ENCODE measurements at places on chromosomes 7 and 10.

GRCh38 chr7:25557379-25557917 lies 329.2 kb upstream of the NPVF start:
- DNase-seq: no peak

- DNase-seq: no peak
These were observed 29.6 kb upstream of the VSIR start for GRCh38 chr10:71802715-71803488.

DNA sequence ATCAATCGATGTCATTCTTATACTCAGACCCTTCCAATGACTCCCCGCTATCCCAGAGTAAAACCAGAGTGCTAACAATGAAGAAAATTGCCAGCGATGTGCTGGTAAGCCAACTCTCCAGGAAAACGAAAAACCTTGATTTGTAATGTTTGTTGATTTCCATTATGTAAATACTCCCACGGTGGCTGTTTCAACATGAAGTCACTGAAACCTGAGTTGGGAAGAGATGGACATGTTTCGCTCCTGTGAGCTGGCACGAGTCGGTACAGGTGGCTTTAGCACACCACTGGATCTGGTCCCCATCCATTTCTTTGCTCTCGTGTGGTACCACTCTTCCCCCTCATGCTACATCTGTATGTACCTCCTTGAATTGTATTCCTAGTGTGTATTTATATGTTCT lies 52.9 kb downstream of the AP3M1 start:
- no peak for DNase-seq

DNA sequence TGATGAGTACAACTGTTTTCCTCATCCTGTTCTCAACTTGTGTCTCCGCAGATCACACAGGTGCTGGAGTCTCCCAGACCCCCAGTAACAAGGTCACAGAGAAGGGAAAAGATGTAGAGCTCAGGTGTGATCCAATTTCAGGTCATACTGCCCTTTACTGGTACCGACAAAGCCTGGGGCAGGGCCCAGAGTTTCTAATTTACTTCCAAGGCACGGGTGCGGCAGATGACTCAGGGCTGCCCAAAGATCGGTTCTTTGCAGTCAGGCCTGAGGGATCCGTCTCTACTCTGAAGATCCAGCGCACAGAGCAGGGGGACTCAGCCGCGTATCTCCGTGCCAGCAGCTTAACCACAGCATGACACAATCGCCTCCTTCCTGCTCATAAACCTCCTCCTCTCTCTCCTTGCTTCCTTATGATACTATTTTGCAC lies 126.7 kb upstream of the PRSS58 start:
- peak; percentile 63 for DNase-seq

DNA sequence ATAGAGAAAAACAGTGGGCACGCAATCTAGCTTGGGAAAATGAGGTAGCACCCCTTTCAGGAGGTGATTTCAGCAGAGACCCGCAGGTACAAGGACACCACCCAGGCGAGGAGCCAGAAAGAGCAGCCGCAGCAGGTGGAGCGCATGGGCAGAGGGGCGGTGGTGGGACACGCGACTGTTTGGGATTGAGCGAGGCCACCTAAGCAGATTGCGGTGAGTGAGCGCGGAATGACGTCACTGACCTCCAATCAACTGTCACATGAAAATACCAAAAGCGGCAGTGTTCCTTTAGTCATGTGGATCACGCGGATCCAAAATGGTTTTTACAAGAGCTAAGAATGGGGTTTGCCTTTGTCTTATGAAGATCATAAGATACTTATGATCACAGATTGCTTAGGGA lies 40.2 kb upstream of the SLC26A3 start:
- no peak for DNase-seq

DNA sequence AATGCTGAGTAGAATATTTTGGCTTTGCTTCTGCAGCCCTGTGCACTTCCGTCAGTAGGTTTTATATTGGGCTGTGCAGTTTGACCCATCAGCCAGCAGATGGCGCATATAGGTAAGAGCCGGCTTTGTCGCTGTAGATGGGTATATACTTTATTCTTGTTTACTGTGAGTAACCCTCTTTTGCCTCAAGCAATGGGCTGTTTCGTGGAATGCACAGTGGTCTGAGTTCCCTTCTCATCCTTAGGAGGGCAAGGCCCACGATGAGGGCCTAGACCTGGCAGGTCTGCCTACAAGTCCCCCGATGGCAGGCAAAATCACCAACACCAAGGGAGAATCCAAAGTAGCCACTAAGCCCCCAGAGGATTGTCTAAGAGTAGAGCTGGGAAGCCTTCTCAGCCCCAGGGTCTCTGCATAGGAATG lies 1002.9 kb upstream of the KCND2 start:
- peak; percentile 1 for DNase-seq

DNA sequence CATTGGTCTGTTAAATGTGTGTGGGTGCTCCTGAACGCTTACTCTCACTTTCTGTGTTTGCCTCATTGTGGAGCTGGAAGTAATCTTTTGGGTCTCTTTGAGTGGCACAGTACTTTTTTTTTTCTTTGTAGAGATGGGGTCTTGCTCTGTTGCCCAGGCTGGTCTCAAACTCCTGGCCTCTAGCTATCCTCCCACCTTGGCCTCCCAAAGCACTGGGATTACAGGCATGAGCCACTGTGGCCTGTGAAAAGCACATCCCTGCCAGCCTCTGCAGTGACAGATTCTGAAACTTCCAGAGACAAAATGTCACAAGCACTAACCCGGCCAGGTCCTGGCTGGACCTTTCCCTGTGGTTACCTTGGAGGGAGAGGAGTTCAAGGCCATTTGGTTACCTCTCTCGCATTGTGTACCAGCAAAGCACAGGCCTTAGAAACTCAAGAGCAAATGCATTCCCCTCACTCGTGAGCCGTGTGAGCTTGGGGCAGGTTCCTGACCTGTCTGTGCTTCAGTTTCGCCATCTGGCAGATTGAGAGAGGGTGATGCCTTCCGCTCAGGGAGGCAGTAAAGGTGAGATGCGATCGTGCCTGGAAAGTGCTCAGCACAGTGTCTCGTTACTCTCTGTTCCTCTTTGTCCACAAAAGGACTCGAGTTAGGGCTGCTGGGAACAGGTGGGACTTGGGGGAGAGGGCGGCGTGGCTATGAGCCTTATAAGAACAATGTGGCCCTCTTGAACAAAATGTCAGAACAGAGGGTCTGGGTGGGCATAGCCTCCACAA lies 72.6 kb upstream of the SEPHS1 start:
- DNase-seq: no peak

DNA sequence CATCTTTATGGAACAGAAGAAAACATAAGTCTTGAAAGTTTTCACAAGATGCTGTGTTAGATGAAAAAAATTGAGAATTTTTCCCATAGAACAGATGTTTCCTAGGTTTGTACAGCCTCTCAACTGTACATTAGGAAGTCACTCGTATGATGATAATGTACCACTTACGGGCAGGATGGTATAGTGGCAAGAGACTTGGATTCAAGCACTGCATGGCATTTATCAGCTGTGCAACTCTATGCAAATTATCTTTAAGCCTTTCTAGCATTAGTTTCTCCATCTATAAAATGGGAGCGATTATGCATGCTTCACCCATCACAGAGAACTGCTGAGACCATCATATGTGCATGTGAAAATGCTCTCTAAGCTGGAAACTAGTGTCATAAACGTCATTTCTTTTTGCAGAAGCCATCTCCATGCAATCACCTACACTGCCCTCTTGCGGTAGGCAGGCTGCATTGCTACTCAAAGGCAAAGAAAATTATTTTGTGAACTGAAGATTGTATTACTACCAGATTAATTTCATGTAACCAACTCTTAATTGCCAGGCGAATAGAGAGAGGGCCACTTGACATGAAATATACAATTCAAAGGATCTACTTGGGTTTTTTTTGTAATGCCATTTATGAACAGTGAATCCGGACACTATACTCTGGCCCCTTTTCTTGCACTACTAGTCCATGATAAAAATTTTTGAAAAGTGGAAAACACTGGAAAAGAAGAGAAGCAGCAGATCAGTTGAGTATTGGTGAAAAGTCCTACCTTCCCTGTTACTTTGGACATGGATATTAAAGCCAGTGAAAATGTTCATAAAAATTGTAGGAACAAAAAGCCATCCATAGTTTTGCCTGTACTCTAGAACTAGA lies 102.3 kb downstream of the JAZF1 start:
- DNase-seq: no peak

- DNase-seq: peak; percentile 23
These were observed 89.3 kb upstream of the PRKCQ start for GRCh38 chr10:6669269-6669859.

GRCh38 chr7:157837047-157837446 lies 500.2 kb downstream of the DNAJB6 start:
- DNase-seq: no peak

- DNase-seq: no peak
These were observed 222.9 kb downstream of the KIF20B start for GRCh38 chr10:89924261-89924660.

DNA sequence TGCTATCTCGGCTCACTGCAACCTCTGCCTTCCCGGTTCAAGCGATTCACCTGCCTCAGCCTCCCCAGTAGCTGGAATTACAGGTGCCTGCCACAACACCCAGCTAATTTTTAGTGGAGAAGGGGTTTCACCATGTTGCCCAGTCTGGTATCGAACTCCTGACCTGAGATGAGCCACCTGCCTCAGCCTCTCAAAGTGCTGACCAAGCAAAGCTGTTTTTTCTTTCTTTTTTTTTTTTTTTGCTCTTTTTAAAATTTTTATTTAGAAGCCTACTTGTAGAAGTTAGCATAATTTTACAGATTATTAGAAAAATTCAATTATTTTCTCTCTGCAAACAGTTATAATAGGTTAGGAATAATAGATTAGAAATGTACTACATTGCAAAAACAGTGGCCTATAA lies 1.2 kb upstream of the FGFBP3 start:
- DNase-seq: no peak

GRCh38 chr7:138024765-138025164 lies 22.9 kb upstream of the CREB3L2 start:
- no peak for DNase-seq

DNA sequence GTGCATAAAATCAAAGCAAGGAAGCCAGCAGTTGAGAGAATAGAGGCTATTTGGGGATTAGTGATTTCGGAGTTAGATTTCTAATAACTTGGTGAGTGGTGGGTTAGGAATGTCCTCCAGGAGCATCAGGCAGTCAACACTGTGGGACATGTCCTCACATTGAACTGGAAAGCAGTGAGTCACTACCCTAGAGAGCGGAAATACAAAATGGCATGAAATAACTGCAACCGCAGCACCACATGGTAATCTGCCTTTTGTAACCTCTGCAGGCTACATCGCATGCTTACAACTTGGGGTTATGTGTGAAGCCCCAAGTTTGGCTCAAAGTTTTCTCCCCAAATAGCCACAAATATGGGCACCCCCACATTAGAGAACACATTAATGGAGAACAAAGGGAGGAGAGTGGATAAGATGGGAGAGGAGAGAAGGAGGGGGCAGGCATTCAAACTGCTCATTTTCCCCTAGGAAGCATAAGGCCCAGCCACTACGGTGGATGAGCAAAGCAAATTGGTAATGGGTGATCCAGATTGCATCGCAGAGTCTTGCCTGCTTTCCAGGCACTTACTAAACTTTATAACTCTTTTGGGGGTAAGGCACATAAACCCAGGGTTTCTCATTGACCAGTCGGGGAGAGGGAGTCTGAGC lies 22.0 kb upstream of the SLF2 start:
- DNase-seq: peak; percentile 89

DNA sequence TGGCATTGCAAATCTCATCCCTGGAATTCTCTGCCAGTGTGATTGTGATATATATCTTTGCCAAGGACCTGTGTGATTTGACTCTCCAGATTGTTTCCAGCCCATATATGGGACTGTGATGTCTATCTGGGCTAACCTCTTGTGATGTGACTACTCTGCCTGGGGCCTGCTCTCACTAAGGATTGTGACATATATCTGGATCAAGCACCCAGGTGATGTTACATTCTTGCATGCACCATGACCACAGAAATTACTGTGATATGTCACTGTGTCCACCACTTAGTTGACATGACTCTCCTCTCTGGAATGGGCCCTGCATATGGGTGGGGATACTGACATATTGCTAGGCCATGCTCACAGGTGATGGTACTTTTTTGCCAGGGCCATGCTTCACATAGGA lies 86.6 kb downstream of the ZNF736 start:
- DNase-seq: no peak

DNA sequence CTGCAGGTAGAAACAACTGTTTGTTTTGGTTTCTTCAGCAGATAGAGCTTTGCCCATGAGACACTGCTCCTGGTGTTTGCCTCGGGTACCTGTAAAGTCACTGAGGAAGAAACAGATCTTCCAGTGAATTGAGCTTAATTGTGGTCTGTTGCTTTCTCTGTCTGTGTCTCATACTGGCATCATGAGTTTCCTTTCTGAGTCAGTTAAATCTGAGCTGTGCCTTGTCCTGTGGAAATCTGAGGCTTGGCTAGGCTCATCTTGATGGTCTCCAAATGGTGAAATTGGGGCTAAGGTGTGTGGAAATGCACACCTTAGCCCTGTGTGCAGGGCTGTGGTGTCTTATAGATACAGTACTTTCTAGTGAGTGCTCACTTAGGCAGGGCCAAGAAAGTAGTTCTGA lies 67.4 kb downstream of the GBF1 start:
- no peak for DNase-seq

DNA sequence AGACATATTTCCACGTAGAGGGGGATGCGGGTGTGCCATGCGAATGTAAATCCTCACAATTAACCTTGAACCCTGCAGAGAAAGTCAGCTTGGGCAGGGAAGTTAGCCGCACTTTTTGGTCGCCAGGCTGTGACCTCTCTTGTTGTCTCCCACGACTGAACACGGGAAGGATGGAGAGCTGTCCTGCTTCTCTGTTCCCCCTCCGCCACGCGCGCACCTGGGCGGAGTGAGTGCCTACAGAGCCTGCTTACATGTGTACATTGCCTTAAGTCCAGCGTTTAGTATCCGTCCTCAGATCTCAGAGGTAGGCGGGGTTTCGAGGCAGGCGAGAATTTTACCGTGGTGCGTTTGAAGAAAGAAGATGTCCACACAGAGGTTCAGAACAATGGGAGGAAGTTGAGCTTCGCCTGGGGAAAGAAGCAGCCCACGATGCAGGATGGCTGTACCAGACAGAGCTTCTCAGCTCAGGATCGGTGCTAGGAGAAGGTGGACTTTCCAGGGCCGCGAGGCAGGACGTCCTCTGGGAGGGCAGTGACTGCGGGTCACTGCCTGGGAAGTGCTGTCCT lies 482 bp upstream of the ERCC6 start:
- no peak for DNase-seq

DNA sequence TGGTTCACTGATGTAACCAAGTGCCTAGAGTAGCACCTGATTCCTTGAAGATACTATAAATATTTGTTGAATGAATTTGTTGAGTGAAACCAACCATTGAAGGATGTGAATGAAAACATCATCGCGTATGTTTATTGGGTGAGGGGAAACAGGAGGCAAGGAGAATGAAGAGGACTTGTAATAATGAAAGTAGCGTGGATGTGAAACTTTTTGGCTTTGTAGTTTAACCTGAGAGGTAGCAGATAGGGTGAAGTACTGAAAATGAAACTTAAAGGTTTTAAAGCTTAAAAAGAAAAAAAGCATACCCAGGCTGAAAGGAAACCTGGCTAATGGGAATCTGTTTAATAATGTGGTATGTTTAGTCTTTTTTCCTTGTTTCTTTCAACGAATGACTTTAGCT lies 5.2 kb downstream of the CCNY start:
- DNase-seq: no peak

GRCh38 chr7:2030475-2031450 lies 202.0 kb downstream of the MAD1L1 start:
- DNase-seq: no peak

Data from AG04449 (cell line).